Stimulated activated CD4-positive, alpha-beta T cell treated with anti-CD3 and anti-CD28 coated beads, Interleukin-12 subunit alpha, Interleukin-12 subunit beta, amount 100 ng/mL, for 4 hours (primary cell): ENCODE measurements at places on chromosomes 6 and 20.

DNA sequence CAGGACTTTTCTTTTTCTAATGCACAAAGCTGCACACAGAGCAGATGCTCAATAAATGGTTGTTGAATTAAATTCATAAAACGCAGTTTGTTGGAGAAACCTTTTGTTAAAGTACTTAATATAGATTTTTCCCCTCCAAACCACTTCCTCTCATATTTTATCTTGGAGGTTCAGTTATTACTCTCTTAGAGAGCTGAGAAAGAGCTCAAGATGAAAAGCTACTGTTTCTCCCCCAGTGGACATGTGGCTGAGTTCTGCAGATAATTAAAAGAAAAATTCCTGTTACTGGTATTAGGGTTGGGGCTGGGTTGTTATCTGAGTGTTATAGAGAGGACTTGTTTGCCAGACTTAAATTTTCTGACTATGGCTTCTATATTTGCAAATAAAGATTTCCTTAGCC lies 294.0 kb downstream of the TBC1D7 start:
- no peak for DNase-seq

GRCh38 chr6:7787137-7787608 lies 61.3 kb downstream of the BMP6 start:
- DNase-seq = no peak

- no peak for DNase-seq
These were observed 144.2 kb downstream of the TBXT start for GRCh38 chr6:166023273-166023989.

DNA sequence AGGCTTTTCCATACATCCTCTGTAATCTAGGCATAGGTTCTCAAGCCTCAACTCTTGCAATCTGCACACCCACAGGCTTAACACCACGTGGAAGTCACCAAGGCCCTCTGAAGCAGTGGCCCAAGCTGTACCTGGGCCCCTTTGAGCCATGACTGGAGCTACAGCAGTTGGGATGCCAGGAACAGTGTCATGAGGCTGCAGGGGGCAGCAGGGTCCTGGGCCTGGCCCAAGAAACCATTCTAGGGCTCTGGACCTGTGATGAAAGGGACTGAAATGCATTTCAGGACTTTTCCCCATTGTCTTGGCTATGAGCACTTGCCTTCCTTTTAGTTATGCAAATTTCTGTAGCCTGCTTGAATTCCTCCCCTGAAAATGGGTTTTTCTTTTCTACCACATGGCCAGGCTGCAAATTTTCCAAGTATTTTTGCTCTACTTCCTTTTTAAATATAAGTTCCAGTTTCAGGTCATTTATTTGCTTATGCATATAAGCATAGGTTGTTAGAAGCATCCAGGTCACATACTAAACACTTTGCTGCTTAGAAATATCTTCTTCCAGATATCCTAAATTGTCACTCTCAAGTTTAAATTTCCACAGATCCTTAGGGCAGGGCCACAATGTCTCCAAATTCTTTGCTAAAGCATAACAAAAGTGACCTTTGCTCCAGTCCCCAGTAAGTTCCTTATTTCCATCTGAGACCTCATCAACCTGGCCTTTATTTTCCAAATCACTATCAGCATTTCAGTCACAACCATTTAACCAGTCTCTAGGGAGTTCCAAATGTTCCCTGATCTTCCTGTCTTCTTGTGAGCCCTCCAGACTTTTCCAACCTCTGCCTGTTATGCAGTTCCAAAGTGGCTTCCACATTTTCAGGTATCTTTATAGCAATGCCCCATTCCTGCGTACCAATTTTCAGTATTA lies 48.6 kb upstream of the CD2AP start:
- DNase-seq = no peak

DNA sequence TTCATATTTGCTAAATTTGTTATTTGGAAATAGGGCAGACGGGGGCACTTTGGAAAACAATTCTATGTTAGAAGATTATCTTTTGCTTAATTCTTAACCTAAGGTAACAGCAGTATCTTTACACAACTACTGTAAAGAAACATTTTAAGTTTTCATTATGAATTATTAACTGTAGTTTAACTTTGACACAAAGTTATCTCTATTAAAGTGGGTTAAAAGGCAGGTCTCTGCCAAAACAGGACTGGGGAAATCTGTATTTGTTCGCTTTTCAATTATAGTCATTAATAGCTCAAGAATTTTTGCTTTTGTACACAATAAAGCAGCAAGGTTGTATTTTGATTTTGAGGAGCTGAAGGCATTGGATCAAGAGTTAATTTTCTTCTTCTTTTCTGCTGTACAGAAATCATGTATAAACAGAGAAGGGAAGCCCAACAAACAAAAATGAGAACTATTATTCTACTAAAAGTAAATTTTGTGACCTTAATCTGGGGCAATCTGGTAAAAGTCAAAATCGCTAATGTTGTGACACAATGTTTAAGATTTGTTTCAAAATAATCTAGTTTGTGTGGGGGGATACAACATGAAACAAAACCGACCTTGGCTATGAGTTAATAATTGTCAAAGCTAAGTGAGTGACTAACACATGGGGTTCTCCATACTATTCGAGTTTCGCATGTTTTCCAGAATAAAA lies 2.9 kb downstream of the STAU1 start:
- DNase-seq = no peak
